DMS79 (cell line): ENCODE measurements at places on chromosomes 13 and 19.

GRCh38 chr19:3295581-3295980 is 70.8 kb upstream of the NFIC start:
- no peak for DNase-seq

- no peak for DNase-seq
Observed at GRCh38 chr19:3810708-3811355, 24.7 kb upstream of the MATK start.

DNA sequence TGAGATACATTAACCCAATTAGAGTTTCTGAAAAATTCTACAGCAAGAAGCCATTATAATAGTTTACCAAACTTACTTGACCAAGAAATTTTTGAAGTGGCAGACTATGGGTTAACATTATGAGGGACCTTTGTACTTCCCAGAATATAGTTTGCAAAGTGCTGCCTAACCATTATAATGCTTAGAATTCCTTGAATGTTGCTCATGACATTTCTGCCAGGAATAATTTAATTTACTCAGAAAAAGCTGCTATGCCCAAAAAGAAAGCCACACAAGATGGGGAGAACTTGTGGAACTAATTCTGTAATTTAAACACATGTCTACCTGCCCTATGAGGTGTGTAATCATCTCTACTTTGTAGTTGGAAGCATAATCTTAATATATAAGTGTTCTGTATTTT is 58.1 kb upstream of the MYCBP2 start:
- DNase-seq = no peak

- DNase-seq = no peak
Observed at GRCh38 chr19:12665281-12665573, 1.3 kb downstream of the MAN2B1 start.

DNA sequence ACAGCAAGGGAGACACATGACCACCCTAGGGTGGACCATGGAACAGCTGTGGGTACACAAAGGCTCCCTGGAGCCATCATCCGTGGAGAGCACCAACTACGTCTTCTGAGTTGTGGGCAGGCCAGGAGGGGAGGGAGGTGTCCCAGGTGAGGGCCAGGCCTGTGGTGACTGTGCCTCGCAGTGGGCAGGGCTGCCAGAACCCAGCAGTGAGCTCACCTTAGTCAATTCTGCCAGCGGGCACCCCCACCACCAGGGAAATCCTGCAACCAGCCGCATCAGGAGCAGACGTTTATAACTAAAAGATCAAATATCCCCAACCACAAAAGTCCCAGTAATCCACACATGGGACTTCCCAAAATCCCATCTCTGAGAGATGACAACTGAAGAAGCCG is 19.6 kb downstream of the ELL start:
- DNase-seq = no peak

DNA sequence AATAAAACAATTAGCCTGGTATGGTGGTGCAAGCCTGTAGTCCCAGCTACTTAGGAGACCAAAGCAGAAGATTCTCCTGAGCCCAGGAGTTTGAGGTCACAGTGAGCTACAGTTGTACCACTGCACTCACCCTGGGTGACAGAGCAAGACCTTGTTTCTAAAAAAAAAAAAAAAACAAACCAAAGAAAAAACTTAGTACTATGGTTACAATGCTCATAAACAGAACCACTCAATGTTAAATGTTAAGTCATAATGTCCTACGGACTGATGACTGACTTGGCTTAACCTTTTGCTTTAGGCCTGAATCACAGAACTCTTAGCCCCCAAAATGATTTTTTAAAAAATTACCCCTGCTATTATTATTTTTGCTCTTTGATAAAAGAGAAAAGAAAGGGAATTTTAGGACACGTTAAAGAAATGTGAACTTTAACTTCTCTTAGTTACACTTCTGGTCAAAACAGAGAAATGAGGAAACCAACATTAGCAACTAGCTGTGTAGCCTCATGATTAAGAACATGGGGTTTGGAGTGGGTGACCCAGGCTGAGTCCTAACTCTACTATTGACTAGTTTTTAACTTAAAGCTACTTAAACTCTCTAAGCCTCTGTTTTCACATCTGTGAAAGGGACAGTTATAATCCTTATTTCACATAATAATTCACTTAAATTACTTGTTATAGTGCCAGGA is 13.7 kb upstream of the ELF1 start:
- DNase-seq = no peak

DNA sequence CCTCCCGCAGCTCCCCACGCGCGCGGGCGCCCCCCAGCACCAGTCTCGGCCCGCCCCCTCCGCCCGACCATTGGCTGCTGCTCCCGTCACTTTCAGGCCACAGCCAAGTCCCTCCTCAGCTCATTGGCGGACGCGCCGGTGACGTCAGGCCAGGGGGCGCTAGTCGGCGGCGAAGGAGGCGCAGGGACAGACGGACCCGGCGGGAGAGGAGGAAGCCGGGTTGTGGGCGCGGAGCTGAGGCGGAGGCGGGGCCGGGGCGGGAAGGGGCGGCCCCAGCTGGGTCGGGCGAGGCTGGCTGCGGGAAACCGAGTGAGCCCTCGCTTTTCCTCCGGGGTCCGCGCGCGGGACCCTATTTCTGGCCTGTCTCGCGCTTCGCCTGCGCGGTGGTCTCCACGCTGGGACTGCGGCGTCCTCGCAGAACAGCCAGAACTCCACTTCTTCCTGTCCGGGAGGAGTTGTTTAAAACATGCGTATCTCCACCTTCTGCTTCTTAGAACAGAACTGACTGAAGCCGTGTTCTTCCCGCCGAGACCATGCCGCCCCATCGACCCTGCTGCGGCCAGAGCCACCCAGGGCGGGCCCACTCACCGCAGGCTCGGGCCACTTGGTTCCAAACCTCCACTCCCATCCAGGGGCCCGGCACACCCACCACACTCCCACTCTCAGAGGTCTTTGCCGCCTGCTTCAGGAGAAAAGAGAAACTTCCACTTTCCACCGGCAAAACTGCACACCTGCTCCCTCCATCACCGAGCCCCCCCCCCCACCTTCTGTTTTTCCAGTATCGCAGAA is 471 bp upstream of the TMTC4 start:
- peak; percentile 98 for DNase-seq

DNA sequence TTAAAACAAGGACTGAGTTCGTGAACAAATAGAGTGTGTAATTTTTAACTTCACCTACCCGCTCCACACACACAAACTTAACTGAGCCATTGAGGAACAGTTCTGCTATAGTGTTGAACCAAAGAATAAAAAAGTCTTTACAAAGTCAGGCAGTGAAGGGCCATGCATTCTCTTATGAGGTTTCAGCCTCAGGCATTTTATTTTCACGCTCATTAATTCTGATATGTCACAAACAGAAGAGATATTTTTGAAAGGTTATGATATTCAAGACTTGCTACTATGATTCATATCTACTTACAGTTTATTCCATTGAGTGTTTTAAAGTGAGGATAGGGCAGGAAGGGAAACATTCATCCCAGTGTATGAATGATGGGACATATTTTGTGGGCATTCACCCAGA is 282.2 kb downstream of the SLITRK5 start:
- DNase-seq = no peak

DNA sequence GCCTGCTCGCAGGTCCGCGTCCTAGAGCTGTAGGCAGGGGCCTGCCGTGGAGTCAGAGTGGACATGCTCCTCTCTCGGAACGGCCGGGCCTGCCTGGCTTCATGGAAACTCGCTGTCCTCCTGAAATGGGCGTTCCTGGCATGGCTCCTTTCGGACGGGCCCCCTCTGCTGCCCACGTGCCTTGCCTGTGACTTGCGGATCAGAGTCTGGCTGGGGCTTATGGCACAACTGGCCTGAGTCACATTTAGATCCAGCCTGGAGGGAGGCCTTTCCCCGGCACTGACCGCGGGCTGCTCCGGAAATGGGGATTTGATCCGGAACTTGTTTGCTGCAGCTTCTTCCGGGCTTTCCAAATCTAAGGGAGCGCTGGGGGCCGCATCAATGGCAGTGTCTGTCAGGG is 28.1 kb downstream of the THSD1 start:
- no peak for DNase-seq

DNA sequence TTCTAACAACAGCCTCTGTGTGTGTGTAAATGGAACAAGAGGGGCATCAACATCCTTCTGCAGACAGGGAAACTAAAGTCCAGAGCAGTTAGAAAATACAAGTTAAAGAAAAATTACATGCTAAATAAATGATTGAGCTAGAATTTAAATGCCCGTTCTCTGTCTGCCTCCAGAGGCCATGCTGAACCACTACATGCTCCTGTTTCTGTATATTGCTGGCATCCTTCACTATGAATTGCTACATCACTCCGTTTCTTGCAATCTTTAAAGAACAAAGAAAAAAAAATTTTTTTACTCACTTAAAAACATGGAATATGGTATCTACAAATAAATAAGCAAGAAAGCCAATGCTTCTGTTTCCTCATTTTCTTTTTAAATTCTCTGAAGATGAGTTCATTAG is 47.9 kb downstream of the DCT start:
- DNase-seq = no peak

- DNase-seq = peak; percentile 76
Observed at GRCh38 chr13:52849291-52850071, 1.0 kb upstream of the PCDH8 start.

- no peak for DNase-seq
Observed at GRCh38 chr13:44106266-44107152, 226.8 kb downstream of the LACC1 start.

DNA sequence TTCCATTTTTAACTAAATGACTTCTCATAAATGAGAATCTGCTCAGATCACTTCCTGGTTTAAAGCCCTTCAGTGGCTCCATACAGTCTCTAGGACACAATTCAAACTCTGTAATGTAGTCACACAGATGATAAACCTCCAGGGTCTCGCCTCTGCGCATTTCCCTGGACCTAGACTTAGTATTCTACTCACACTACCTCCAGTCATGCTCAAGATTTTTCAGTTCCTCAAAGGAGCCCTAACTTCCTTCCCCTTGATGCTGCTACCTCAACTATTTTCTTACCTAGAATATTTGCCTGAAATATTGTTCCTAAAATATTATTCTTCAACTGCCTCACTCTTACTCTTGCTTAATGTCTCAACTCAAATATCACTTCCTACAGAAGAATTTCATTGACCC is 86.7 kb upstream of the TPP2 start:
- no peak for DNase-seq

- DNase-seq = no peak
Observed at GRCh38 chr19:13866463-13867046, 10.4 kb upstream of the NANOS3 start.

GRCh38 chr13:41543664-41544300 is 86.4 kb downstream of the RGCC start:
- no peak for DNase-seq

GRCh38 chr19:19662344-19662743 is 1.1 kb downstream of the ATP13A1 start:
- no peak for DNase-seq

DNA sequence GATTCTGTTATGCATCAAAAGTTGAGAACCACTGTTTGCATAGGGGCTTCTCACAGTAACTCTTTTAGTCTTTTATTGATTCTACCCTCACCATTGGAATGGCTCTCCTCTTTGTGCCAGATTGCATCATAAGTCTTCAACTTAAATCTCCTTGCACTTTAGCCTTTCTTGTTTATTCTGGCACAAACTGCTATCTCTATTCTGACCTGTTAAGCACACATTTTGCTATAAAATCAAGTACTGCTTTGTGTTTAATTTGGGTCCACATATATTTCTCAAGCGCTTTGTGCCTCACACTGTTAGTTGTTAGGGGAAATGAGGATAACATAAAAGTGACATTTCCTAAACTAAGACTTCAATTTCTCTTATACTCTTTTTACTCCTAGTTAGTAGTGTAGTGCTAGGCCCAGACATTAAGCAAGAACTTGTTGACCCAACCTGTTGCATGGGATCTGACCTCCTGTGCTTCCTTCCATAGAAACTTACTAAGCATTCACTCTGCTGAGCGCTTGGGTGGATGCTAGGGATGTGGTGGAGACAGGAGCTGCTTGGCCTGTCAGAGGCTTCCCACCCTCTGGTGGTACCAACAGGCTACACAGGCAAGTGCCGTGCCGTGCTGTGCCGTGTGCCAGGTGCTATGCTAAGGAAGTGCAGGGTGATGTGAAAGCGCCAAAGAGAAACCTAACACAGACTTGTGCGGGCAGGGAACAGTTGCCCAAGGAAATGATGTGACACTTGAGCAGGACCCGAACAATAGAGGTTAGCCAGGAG is 1.2 kb downstream of the UTP14C start:
- no peak for DNase-seq

DNA sequence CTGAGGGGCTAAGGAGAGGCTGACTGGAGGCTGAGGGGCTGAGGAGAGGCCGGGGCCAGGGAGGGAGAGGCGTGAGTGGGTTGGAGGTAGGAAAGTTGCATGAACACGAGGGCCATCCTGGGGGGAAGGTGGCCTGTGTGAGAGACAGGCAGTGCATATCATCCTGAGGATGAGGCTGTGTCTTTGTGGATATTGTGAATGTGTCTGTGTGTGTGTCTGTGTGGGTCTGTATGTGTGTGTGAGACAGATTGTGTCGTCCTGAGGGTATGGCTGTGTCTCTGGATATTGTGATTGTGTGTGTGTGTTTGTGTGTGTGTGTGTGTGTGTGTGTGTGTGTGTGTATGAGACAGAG is 422 bp downstream of the ZNF71 start:
- no peak for DNase-seq

DNA sequence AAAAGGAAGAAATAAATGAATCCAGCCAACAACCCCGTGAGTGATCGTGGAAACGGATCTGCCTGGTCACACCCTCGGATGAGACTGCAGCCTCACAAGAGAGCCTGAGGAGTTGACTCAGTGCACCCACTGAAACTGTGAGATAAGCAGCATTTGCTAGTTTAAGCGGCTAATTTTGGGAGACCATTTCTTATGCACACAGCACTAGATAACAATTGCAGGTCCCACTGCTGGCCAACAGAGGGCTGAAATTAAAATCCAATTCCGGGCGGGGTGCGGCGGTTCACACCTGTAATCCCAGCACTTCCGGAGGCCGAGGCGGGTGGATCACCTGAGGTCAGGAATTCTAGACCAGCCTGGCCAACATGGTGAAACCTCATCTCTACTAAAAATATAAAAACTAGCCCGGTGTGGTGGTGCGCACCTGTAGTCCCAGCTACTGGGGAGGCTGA is 3.6 kb downstream of the UQCR11 start:
- DNase-seq = no peak

DNA sequence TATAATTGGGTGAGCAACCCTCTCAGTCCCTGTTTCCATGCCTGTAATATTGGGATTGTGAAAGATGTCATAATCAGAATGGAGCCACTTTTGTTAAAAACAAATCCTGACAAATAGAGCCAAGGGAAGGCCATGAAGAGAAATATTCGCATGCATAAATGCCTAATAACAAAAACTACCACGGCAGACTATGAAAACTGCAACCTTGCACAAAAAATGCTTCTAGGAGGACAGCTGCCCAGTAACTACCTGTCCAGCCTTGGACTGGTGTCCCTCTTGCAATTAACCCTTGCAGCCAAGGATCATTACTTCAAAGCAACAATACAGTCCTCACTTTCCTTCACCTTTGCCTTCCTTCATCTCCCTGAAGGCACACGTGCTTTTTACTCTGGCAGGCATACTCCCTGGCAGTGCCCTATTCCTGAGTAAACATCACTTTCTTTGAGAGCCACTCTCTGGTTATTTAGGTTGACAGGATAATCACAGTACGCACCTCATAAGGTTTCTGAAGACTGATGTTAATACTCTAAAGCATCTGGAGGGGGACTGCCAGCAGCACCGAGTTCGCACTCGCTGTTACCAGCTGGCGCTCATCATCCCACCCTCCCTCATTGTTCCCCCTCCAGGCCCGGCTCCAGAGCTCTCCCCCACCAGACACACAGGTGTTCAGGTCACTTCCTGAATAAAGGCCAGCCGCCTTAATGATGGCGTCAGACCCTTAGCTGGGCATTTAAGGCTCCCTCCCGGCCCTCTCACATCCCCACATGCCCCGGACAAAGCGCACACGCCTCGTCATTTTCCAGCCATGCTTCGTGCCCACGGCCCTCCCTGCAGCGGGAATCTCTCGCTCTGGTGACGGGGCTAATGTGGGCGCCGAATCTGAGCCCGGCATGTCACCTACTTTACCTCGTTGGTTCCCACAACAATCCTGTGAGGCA is 57.3 kb downstream of the CDADC1 start:
- peak; percentile 69 for DNase-seq
